ENCODE measurements at places on chromosomes 12 and 14. TPM values are rescaled to one million over a fixed set of nuclear protein-coding genes. Genes with fewer than 3 reads are reported as not detected.

DNA sequence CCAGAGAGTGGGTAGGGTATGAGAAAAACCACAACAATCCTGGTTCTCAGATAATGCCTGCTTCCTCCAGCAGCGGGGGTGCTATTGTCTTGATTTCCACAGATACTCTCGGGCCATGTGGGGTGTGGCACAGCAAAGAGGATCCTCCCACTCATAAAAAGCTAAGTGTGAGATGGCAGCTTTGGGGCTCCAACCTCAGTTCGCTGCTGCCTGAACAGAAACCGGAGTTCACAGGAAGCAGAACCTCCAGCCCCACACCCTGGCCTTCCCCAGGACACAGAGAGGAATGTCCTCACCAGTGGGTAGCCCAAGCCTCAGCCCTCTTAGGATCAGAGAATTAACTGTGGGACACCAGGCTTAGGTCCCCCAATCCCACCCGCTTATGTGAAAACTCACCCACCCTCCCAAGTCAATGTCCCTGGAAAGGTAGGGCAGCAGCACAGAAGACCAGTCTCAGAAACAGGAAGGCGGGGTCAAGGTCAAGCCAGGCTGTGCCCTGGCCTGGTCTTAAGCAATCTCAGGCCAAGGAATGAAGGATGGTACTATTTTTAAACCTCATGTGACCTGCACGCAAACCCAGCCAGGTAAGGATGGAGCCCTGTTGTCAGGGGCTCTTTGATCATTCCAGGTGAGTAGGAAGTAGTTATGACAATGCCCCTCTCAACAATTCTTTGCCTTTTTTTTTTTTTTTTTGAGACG, 9.0 kb downstream of the KCTD10 start:
- DNase-seq = no peak

- no peak for DNase-seq
Observed at GRCh38 chr12:39777465-39777864, 157.9 kb upstream of the ABCD2 start.

DNA sequence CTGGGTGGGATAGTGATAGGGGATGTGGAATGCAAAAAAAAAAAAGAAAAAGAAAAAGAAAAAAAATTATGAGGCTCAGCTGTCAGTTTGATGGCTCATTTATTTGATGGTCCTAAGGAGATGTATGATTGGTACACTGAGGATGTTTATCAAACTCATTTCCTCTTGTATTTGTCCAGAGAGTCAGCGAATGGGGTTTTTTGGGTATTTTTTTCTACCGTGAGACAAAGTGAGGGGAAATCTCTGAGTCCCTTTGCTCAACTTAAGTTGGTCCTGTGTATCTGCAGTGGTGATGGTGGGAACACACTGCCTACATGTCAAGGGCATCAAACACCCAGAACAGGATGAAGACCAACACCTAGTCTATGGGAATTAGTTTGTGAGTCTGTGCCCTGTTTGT, 176.9 kb upstream of the HIF1A start:
- no peak for DNase-seq

GRCh38 chr14:67765192-67765834, 51.1 kb downstream of the ZFYVE26 start:
- DNase-seq = no peak

- no peak for DNase-seq
Observed at GRCh38 chr12:124429535-124429934, 134.6 kb downstream of the RFLNA start.

DNA sequence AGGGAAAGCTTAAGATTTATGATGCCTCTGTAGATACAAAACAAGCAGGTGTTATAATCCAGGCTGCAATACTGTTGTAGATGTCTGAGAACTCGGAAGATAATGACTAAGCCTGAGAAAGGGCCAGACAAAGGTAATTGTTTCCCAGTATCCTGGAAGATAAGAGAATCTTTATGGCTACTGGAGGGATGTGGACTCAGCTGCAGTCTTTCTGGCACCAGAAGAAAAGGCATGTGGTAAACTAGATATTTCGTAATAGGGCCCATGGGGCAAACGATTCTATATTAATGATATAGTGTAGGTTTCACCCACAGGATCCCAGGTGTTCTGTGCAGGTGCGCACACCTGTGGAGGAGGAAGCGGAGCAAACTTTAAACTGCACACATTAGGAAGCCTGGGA, 9.2 kb upstream of the APOLD1 start:
- no peak for DNase-seq

DNA sequence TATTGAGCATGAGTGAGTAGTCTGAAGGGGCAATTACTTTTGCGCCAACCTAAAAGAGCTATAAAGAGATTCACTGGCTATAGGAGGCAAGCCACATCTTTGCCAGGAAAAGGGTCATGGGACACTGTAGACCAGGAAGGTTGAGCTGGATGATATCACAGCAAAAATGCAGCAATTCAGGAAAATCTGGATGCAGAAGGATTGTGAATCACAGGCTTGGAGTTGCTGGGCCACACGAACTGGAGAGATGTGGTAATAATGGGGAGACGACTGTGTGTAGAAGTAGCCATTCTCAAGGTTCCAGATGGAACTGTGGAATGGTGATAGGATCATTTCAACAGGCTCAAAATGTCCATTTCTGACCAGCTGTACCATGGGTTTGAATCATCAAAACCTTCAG, 151.4 kb upstream of the DAAM1 start:
- no peak for DNase-seq

KERA gene
- not detected for total RNA-seq

GLIPR1 gene
- 0.64 TPM for total RNA-seq

CORO1C gene
- total RNA-seq = 102 TPM

CLEC6A gene
- total RNA-seq = not detected

MYH7 gene
- not detected for total RNA-seq

FBRSL1 gene
- total RNA-seq = 10.2 TPM

Measured in G401 (cell line).